ENCODE measurements at places on chromosomes 6 and 20.

DNA sequence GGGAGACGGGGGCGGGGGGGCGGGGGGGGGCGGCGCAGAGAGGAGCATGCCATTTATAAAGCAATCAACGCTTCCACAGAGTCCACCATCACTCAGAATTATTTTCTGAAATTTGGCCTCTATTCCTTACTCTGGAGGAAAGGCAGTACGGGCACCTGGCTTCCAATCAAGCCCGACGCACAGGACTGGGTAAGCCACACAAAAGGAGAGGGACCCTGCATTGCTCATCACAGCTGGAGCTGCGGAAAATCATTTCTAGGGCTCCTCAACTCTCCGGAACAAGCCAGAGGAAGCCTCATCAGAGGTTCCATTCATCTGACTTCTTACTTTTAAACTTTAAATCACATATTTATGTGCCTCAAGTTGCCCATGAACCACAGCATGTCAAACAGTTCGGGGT, 55.9 kb downstream of the TTI1 start:
- DNase-seq = no peak

DNA sequence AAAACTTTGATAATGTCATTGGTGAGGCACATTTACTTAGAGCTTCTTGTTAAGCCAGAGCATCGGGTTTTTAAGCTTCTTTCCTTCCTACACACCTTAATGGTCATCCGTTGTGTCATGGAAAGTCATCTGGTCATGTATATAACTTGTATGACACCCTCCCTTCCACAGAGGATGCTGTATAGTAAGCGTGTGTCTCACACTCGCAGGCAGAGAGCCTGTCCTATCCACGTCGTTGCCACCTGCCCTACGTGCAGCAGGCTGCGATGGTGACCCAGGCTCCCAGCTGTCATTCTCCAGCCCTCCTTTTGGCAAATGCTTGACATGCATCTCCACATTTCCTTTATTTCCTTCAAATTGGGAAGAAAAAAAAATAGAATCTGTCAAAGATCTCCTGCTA, 85.6 kb downstream of the MYB start:
- no peak for DNase-seq

GRCh38 chr20:49228676-49229075, 9.5 kb downstream of the DDX27 start:
- DNase-seq = no peak

GRCh38 chr6:52230685-52231084, 13.6 kb downstream of the IL17F start:
- DNase-seq = no peak

DNA sequence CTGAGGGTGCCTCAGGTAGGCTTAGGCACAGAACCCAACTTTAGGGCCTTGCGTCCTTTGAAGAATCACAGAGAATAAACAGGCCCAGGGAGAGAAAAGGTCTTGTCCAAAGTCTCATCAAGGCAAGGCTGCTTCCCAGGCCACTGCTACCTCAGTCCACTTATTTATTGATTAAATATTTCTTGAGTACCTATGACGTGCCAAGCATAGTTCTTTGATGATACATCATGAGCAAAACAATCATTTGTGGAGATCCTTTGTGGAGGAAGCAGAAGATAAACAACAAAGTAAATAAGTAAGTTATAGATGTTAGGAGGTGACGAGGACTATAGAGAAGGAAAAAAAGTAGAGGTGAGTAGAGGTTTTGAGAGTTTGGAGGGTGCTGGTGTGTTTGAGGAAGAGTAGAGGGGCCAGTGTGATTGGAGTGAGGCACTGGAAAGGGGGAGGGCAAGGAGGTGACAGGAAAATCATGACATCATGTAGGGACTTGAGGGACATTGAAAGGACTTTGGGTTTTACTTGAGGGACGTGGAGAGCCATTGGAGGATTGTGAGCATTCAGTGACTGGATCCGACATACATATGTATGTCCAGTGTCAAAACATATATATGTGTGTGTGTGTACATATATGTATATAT, 14.1 kb upstream of the CHMP4B start:
- DNase-seq = no peak
